ENCODE measurements at places on chromosomes 11 and 22. TPM values are rescaled to one million over a fixed set of nuclear protein-coding genes. Genes with fewer than 3 reads are reported as not detected.

SYVN1 gene
- total RNA-seq: 7.7 TPM

OR8U1 gene
- total RNA-seq: not detected

BACE1 gene
- 21.2 TPM for total RNA-seq

RTN3 gene
- 239 TPM for total RNA-seq

CRKL gene
- 53.4 TPM for total RNA-seq

GLYATL2 gene
- 1.2 TPM for total RNA-seq

OR2D2 gene
- total RNA-seq: 0.41 TPM

MAJIN gene
- total RNA-seq: not detected

MS4A4A gene
- total RNA-seq: 2.0 TPM

CAVIN3 gene
- 7.3 TPM for total RNA-seq

OR8G1 gene
- not detected for total RNA-seq

GRCh38 chr22:33691057-33691630 lies 229.1 kb downstream of the LARGE1 start:
- DNase-seq: no peak

DNA sequence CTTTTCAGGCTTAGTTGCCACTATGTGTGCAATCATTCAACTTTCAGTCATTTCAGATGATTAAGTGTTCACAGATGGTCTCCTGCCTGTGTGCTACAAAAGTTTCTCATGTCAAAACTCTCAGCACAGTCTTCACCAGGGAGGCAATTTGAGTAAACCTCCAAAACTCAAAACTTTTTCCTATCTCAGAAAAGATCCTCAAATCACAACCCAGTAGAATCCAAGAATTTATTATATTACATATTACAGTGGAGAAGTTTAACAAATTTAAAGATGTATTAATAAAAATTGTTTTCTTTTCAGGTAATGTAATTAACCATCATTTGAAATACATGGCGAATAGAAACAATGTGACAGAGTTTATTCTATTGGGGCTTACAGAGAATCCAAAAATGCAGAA lies at the start of gene OR4C13:
Gene OR4C13 (plus strand): TSS at position 301 of the 400 bp plus-strand sequence. CDS start 32 bp downstream, at position 333.
- DNase-seq: no peak

DNA sequence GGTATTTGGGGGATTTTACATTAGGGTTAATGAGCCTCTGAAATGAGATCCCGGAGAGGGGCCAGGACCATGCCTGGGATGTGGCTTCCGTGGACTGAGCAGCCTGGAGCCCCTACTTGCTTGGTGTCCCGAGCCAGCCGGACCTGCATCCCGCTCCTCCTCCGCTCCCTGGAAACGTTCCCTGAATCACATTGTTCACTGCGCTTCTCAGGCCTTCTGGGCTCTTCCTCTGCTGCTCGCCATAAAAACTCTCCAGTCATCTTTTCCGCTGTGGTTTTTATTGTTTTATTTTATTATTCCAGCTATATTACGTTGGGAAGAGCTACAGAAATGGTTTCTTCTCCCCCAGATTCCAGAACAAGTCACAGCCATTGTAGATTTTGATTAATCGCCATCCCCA lies 13.3 kb upstream of the KCNQ1OT1 start:
- DNase-seq: no peak

DNA sequence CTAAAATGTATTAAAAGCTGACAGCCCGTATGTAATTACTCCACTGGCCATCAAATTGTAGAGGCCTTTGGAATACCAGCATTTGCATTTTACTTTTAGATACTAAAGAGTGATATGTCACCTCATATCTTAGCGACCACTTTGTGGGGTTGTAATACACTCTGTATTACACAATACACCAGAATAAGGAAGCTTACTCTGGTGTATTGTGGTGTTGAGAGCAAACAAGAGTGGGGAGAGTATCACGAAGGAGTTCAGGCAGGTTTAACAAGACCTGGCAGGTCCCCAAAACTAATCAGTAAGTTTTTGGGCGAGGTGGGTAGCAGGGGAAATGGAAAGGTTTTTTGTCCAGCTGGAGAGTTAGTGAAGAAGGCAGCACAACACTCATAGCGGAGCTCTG lies 3.2 kb downstream of the NUP50 start:
- no peak for DNase-seq

DNA sequence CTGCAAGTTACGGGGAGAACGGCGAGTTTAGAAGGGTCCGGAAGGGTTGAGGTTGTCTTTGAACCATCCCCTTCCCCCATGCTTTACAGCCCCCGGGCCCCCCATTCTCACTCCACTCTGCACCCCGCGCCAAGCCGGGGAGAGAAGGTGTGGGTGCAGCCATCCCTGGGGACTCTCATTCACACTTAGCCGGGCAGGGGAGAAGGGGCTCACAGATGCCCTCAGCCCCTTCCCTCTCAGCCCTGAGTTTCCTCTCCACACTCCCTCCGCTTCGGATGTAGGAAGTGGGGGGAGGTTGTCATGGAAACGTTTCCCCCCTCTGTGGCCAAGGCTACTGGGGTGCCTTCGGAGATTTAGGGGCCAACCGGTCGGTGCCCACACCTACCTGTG lies 334 bp downstream of the CADM1 start:
- DNase-seq: no peak

- DNase-seq: no peak
Observed at GRCh38 chr22:30046716-30047363, 33.4 kb upstream of the HORMAD2 start.

DNA sequence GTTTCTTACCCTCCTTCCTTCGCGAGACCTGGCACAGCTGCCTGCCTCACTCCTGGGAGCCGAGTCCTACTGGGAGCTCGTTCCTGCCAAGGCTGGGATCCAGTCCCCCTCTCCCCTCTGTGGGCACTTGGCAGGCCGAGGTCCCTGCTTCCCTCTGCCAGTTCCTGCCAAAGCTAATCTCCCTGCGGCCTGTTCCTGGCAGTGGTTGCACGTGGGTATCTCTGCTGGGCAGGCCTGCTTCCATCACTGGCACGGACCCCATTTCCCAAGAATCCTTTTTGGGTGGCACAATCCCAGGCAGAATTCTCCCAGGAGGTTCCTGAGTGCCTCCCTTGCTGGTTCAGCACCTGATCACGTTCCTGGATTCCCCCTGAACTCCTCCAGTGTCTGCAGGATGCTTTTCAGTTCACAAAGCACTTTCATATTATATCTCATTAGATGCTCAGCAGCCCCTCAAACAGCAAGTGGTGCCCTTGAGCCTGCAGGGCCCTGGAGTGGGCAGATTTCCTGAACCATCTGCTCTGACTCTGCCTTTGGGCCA lies 96.5 kb downstream of the RRM1 start:
- DNase-seq: no peak

GRCh38 chr11:25309818-25310217 lies 813.0 kb downstream of the LUZP2 start:
- DNase-seq: no peak

DNA sequence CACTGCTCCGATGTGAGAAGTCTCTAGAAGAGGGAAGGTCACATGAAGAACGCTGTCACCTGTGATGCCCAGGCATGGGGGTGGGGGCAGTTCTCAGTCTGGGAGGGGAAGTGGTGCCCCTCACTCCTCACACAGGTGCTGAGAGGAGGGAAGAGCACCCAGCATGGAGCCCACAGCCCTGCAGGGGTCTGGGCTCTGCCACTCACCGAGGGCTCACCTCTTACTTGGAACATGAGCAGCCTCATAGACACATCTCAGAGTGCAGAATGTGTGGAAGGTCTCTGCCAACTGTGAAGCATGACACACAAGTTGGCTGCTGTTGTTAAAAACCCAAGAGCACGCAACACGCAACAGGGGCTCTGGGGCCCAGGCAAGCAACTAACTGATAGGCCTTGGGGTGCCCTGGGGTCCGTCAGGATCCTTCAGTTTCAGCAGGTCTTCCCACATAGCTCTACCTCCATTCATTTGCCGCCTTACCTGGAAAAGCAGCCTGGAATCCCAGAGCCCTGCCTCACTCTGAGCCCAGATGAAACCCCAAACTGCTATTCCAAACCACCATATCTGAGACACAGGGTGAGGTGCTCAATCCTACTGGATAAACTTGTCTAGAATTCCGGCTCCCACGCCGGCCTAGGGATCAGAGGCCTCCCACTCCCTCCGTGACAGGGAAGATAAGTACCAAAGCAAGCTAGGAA lies 17.5 kb upstream of the TMPRSS4 start:
- DNase-seq: no peak

GRCh38 chr11:65932558-65932919 lies 12.7 kb upstream of the TSGA10IP start:
- no peak for DNase-seq

DNA sequence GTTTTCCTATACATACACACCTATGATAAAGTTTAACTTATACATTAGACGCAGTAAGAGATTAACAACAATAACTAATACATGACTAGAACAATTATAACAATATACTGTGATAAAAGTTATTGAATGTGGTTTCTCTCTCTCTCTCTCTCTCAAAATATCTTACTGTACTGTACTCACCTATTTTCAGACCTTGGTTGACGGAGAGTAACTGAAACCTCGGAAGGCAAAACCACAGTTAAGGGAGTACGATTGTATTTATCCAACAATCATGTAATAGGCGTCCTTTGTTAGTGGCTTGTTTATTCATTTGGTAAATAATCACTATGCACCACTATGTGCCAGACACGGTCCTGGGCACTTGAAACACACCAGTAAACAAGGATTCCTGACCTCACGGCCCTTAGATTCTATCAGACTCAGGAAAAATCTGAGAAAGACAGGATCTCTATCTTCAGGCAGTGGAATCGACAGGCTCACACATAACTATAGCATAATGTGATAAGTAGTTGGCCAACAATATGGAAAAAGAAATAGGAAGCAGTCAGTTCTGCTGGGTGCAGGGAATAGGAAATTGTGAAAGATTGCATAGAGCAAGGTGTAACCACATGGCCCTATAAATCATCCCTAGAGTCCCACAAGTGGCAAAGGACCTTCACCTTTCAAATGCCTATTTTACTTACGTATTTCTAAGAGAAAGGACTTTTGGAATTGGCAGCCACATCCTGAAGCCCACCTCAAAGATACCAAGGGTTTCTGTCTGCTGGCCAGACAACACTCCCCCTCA lies 12.0 kb downstream of the ETS1 start:
- no peak for DNase-seq

DNA sequence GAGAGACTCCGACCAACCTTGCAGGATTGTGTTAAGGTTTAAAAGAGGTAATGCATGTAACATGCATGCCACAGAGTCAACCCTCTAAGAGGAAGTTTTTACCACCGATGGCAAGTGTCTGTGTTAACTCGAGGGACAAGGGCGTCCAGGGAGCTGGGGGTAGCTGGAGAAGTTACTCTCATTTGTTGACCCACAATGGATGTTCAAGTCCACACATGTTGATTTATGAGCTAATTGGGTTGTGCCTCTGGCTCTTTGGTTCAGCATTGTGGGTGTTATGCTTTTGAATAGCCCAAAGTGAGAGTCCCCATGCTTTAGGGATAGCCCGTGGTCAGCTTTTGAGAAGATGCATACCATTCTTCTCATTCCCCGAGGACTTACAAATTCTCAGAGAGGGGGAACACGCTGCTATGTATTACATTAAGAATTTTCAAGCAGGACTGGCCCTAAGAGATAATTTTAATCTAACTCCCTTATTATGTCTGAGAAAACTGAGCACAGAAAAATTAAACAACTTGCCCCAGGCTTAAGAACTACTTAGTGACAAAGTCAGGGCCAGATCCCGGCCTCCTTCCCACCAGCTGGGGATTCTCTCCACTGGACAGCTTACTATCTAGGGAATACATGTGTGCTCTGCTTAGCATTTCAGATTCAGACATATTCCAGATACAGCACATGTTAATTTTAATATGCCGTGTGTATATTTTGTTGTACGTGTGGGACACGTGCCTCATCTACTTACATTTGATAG lies 5.2 kb upstream of the PLET1 start:
- no peak for DNase-seq

GRCh38 chr11:111082664-111083063 lies 162.9 kb upstream of the POU2AF2 start:
- DNase-seq: no peak

DNA sequence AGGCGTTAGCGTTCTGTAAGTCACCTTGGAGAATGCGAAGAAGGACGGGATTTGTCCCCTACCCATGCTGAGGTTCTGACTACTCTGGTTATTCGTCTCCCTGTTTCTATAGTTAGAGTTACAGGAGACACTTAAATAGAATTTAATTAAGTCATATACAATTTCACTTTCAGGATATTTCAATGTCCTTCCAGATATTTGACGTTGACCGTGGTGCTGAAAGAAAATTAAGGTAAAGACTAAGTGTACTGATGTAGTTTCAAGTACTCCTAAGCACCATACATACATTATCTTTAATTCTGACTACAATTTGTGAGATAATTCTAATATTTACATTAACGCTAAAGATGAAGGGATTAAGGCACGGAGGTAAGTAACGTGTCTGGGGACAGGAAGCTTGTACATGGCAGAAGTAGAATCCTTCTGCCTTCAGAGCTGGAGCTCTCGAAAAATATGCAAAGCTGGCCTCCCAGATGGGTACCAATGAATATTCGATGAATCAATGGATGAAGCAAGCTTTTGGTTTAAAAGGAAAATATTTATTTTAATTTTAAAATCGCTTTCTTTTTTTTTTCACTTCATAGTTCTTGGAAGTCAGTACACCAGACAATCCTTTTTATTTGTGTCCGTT lies 539 bp upstream of the SLC36A4 start:
- DNase-seq: no peak

- no peak for DNase-seq
Observed at GRCh38 chr11:81787584-81788049, 946.0 kb downstream of the FAM181B start.

DNA sequence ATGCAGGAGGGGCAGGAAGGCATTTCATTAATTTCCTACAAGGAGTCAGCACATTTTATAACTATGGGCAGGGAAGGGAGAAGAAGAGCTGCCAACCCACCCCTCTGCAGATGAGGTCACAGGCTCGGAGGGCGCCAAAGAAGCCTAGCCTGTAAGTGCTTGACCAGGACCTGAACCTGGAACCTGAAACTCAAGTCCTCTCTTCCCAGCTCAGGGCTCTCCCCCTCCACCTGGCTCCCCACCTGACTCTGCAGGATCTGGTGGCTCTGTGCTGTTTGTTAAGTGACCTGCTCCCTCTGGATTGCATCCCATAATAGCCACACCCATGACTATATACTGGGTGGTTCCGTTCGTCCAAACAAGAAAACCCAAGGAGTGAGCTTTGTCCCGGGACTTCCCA lies 27.3 kb downstream of the SCGB1A1 start:
- DNase-seq: no peak

DNA sequence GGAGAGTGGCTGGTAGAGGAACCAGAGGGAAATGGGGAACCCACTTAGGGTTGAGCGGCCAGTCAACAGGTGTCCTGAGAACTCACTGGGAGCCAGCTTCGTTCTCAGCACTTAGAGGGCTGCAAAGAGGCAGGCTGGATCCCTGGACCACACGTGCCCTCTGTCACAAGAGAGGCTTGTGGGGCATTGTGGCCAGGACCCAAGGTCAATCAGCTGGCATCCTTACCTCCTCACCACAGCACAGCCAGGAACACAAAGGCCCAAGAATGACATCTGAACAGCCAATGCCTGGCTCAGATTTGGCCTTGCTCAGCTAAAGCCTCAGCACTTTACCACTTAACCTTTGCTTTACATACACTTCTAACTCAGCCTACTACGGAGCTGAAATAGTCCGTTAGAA lies 7.4 kb downstream of the MAPK8IP1 start:
- DNase-seq: no peak

- no peak for DNase-seq
Observed at GRCh38 chr22:45344334-45344733, 34.6 kb downstream of the FAM118A start.

- DNase-seq: no peak
Observed at GRCh38 chr11:2366276-2366675, 10.8 kb upstream of the CD81 start.

- no peak for DNase-seq
Observed at GRCh38 chr11:60641940-60642339, 57.5 kb upstream of the MS4A8 start.

Measured in frontal cortex (tissue), 4 donors.